ENCODE measurements at places on chromosomes 2 and 18.

DNA sequence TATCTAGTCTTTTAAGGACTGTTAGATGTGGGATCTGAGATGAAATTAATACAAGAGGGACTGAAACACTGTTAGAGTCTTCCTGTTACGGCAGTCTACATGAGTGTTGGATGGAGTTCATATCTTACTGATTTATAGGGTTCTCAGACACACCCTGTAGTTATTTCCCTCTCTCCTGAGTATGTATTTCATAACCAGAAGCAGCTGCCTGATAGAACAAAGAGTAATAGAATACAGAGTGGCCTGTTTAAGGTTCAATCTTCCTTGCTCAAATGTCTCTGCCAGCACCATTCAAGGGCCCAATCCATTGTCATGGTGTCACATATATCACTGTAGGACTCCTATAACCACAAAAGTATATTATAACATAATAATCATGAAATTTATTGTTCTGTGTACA, 1229.1 kb upstream of the ACVR2A start:
- no peak for DNase-seq

- DNase-seq: no peak
These were observed 186.2 kb downstream of the STK39 start for GRCh38 chr2:168060986-168061750.

GRCh38 chr18:50848991-50849390, 29.2 kb upstream of the MRO start:
- no peak for DNase-seq

DNA sequence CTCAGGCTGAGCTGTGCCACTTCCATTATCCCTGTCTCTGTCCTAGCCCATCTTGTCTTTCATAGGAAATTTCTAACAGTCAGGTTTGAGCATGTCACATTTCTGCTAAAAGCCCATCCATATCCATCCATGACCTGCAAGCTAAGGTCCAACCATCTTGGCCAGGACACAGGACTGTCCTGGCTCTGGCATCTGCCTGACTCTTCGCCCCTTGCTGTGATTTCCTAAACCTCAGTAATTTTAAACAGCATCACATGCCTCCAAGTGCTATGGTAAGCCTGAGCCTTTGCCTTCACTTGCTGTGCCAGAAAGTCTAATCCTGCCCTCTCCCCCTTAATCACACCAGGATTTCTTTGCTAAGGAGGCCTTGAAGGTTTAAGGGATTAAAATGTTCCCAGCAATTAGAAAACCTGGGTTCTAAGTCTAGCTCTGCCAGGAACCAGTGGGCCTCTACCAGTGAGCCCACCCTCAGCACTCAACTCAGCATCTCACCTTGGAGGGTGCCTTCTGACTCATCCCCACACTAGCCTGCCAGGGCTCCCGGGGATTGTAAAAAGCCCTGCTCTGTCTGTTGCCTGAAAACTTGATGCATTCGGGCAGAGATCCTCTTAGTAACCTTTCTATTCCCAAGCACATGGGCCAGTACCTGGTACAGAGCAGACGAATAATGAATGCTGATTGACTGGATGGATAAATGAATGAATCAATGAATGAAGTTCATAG, 411.0 kb downstream of the LRATD1 start:
- DNase-seq: no peak

DNA sequence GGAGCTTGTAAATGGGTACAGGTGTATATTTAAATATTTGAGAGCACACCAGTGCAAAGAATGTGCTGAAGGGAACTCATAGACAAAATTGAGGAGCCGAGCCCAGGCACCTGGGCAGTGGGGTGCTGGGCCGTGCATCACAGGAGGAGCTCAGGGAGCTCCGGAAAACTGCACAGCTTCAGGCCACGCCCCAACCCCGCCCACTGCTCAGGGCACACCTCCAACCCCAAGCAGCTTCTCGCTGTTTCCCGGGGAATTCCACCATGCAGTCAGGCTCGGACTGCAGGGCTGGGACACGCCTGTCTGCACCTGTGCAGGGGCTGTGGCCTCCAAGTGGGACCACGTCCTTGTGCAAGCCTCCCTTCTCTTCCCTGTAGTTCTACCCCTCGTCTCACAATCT, 243.0 kb downstream of the HDAC4 start:
- DNase-seq: no peak

- DNase-seq: no peak
These were observed 34.3 kb upstream of the PPP1CB start for GRCh38 chr2:28717339-28717758.

GRCh38 chr2:190267302-190267701, 52.3 kb downstream of the HIBCH start:
- DNase-seq: no peak

- no peak for DNase-seq
These were observed 52.4 kb downstream of the BCL2 start for GRCh38 chr18:63266888-63267790.

DNA sequence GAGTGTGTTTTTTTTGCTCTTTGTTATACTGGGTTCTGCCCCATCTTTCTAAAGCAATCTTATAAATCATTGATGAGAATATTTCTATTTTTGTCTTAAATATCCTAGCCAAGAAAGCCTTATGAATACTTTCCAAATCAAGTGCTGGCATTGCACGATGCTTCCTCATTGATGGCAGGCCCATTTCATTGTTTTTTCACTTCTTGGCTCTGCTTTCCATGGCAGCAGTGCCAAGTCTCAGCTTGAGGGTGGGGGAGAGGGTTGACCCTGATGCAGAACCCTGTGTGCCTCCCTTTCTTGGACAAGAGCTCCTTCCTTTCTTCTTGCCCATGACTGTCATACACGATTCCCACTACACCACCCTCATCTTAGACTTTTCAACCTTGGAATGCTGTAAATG, 16.7 kb upstream of the CELF4 start:
- no peak for DNase-seq

GRCh38 chr2:173279527-173279868, 75.2 kb upstream of the CDCA7 start:
- DNase-seq: no peak

- DNase-seq: no peak
These were observed 60.6 kb downstream of the SLC4A3 start for GRCh38 chr2:219687882-219688559.

GRCh38 chr18:25298853-25299274, 53.1 kb downstream of the ZNF521 start:
- DNase-seq: no peak
